NCI-H774 (cell line): ENCODE measurements at places on chromosomes 12 and 14.

- no peak for DNase-seq
These were observed 137.2 kb upstream of the PLEKHA5 start for GRCh38 chr12:18992336-18992735.

DNA sequence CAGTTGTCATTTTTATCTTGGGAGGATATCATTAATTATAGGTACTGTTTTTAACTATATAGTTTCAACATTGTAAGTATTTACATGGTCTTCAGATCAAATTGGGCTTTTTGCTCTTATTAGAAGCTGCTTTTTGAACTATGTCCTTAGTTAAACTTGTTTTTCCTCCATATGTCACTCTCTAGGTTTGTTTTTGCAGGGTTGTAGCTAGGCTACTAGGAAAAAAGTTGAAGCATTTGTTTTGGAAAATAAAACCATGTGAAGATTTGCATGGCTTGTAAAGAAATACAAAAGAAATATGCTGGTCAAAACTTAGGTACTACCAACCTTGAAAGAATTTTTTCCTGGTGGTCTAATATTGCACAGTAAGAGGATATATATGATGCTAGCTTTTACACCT, 3.4 kb downstream of the ARID2 start:
- no peak for DNase-seq

DNA sequence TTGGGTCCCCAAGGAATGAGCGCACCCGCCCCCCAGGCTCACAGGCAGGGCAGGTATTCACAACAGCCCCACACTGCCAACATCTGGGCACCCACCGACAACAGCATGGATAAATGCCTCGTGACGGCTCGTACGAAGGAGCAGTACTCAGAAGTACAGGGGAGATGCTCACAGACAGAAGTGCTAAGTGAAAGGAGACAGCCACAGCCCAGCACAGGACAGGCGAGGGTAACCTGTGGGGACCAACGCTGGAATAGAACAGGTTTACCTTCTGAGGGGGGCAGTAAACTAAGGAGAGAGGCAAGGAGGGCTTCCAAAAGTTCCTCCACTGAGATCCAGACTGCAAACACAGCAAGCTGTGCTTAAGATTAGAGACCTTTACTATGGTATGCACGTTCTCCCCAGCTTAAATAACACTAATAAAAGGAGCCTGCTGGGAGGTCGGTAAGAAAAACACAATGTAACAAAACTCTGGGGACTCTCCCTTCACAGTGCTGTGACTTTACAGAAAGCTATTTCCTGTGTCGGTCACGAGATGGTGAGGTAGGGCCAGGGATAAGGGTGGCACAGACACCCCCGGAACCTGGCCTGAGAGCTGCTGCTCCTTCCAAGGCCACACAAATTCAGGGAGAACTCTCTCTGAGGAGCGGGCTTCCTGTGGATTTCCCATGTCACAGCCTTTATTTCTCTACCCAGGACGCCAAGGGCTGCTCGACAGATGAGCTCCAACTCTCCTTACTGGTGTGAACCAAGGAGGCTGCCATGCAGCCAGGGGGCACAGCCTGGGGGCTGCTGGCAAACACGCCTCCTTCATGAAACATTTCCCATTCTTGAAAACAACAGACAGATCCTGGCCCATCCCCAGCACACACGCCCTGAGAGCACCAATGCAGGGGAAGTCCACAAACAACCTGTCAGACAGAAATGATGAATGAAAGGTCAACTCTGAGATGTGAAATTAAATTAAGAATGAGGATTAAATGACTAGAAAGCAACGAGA, 26.3 kb downstream of the SLC15A4 start:
- no peak for DNase-seq

GRCh38 chr14:27305441-27305945, 707.7 kb upstream of the NOVA1 start:
- no peak for DNase-seq

- no peak for DNase-seq
These were observed 116.7 kb downstream of the BEGAIN start for GRCh38 chr14:100470523-100470897.

DNA sequence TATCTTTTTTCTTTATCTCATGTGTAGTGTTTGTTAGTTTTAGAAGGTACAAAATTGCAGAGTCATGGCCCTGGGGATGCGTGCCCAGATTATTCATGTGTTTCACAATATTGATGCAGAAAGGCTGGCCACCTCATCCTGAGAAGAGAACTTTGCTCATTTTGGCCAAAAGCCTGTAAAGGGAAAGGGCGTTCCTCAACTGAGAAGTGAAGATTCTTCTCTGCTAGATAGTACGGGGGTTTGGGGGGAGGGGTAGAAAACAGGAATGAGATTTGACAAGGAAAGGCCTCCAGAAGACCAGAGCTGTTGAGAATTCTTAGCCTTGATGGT, 1.7 kb downstream of the MGST1 start:
- no peak for DNase-seq

DNA sequence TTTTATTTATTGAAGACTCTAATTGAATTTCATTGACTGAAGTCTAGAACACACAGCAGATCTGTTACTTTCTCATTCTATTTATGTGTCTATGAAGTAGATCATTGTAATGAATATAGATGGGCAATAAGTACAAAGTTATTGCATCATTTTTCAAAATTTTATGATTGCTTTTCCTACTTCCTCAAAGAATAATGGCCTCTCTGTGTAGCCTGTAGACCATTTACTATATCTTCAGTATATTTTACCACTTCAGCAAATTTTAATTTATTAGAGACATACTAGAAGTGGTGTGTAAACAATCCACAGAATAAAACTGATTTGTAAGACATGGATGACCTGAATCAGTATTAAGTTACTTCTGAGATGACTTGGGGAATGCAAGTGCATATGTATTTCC, 291.7 kb upstream of the FAR2 start:
- DNase-seq, result no peak
